ENCODE measurements at places on chromosomes 2 and 18.

DNA sequence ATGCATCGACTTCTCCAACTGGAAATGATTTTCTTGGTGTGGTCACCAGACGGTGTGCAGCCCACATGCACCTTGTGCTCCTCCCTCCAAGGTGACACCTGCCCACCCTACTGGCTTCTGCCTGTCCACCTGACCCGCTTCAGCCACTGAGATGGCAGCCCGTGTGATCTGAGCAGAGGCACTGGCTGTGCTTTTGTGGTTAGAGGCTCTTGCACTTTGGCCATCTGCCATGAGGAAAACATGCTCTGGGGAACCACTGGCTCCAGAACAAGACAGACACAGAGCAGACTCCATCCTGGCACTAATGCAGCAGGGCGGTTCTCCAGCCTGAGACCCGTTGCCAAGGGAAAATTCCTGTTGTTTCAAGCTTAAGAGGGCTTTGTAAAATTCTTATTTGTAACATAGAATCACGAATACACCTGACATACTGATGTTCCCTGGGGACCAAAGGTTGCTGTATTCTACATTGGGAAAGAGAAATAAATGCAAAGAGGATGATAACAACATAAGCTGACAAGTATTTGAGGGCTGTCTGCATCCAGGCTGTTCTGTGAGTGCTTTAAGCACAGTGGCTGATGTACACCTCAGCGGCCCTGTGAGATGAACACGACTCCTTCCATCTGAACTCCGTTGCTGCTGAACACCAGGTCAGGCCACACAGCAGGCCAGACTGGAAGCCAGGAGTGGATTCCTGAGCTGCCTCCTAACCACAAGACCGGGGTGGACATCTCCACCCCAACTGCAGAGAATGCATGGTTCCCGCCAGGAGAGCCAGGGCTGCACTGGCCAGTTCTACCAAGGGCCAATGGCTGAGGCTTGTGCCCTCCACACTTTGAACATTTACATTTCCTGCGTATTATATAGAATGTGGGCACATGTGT is 820.4 kb downstream of the GALR1 start:
- no peak for DNase-seq

GRCh38 chr18:6559296-6559695 is 144.6 kb upstream of the L3MBTL4 start:
- DNase-seq: no peak

- DNase-seq: no peak
Observed at GRCh38 chr2:29220506-29221270, 105.5 kb downstream of the CLIP4 start.

- DNase-seq: no peak
Observed at GRCh38 chr2:135664623-135665068, 77.0 kb upstream of the UBXN4 start.

GRCh38 chr2:84458551-84459017 is 496 bp downstream of the SUCLG1 start:
- DNase-seq: no peak

- DNase-seq: no peak
Observed at GRCh38 chr18:55088000-55088401, 128.7 kb upstream of the CCDC68 start.

DNA sequence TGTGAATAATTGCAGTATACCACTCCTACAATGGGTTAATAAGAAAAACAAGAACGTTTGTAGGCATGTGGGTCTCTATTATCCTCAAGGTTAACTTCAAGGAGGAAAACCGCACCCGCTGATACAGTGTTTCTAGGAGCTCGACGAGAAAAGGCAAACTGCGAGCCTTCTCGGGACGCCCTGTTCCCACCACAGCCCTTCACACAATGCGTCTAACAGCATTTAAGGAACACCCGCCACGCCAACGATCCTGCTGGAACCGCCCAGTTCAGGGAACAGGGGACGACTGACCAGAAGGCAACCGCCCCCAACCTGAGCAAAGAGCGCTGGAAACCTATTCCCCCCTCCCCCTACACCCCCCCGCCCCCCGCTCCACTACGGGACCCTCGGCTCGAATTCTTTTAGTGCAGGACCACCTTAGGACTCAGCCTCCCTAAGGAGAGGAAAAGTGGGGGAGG is 710 bp upstream of the TMSB10 start:
- DNase-seq: no peak

- DNase-seq: no peak
Observed at GRCh38 chr2:219426534-219427136, 8.0 kb upstream of the SPEG start.

DNA sequence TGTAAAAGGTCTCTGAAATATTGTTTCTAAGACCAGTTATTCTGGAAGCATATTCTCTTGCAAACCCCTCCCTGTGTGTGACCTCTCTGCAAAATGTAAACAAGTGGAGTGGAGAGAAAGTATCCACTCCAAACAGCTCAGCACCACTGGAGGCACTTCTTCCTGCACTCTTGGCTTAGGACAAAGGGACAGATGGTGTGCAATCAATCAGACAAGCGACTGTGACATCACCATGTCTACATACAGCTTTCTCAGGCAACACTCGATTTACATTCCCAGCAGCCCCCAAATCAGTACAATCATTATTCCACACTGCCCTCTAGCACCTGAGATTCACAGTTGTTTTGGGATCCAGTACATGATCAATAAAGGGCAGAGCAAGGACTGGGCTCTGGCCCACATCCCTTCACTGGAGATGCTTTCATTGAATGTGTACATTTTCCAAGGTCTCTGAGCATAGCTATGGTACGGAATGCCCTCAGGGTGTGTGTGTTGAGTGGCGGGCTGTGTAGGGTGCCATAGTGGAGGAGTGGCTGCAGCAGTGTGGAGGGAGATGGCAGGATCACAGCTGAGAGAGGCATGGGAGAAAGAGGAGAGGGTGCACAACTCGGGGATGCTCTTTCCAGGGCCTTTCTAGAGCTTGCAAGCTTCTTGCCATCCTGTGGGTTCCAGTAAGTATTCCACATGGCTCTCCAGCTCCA is 311.8 kb upstream of the ST6GAL2 start:
- no peak for DNase-seq

- DNase-seq: no peak
Observed at GRCh38 chr2:202514732-202515131, 120.0 kb upstream of the FAM117B start.

GRCh38 chr18:55327454-55327853 is 260.5 kb downstream of the TCF4 start:
- DNase-seq: no peak

- DNase-seq: no peak
Observed at GRCh38 chr2:159737917-159738296, 25.6 kb downstream of the MARCHF7 start.

GRCh38 chr2:19857100-19857499 is 44.7 kb downstream of the TTC32 start:
- DNase-seq: no peak

- DNase-seq: no peak
Observed at GRCh38 chr18:74163019-74163660, 14.8 kb downstream of the TIMM21 start.

- DNase-seq: no peak
Observed at GRCh38 chr18:61528961-61529360, 195.7 kb downstream of the CDH20 start.

DNA sequence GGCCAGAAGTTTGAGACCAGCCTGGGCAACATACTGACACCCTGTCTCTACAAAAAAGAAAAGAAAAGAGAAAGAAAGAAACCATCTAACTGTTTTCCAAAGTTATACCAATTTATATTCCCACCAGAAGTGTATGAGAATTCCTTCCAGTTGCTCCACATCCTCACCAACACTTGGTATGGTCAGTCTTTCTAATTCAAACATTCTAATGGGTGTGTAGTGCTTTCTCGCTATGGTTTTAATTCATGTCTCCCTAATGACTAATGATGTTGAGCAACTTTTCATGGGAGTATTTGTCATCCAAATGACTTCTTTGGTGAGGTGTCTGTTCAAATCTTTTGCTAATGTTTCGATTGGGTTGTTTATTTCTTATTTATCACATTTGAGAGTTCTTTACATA is 10.5 kb upstream of the B3GNT7 start:
- DNase-seq: no peak

GRCh38 chr2:178331474-178332432 is 119.2 kb downstream of the PRKRA start:
- DNase-seq: no peak

DNA sequence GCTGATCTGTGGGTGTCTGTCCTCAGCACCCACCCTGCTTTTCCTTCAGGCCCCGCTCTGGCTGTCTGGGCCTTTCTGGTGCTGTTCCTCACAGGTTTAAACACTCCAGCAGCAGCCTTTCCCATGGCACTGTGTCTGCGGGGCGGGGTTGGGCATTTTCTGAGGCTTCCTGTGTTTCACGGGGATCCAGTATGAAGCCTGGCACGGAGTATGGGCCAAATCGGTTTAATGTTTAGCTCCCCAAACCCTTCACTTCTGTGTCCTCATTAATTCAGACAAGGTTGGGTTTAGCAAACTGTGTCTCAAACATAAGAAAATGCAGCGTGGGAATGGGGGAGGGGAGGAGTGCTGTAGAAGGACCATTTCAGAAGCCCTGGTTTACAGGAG is 44.9 kb downstream of the HPCAL1 start:
- DNase-seq: no peak

DNA sequence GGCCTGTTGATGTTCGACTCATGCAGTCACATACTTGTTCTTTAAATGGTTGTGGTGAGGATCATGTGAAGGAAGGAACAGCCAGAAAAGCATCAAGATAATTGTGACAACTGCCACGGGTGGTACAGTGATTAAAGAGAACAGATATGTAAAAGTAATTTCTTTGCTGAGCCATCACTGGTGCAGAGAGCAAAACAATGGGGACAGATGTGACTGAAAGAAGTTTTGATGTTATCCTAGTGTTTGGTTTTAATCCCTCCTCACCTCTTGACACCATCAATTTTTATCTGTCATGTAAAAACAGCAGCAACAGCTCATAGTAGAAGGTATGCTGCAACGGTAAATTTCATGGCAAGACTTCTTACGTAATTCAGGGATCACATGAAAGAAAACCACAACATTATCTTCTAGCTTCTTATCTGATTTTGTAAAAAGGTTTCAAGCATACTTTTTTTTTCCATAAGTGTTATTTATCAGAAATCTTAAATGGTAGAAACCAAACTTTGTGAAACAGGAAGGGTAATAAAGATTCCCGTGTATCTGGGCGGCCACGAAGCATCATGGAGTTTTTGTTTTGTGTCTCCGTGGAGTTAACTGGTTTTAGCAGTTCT is 65.2 kb downstream of the PLCL1 start:
- no peak for DNase-seq

- DNase-seq: no peak
Observed at GRCh38 chr2:206797376-206797775, 32.0 kb downstream of the FASTKD2 start.

DNA sequence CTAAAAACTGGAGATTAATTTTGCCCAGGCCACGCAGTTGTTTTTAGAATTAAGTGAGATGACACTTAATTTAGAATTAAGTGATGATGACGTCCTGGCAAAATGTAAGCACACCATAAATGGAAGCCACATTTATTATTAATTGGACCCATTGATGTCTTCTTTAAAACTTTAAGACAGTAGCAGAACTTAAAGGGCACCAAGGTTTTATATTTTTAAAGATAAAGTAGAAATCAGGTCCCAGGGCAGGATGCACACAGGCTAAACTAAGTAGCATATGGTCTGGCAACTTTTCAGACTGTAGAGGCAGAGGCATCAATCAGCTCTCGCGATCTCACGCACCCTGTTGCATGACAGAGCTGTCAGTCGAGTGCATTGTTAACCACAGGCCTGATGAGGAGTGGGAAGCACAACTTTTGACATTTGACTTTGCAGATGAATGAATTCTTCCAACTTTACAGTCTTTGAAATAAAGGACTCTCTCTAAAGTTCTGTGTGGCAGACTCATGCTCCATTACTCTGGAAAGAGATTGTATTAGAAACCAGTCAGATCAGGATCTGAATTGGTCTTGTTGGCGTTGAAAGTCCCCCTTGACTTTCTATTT is 232.4 kb downstream of the CD226 start:
- DNase-seq: no peak

- no peak for DNase-seq
Observed at GRCh38 chr18:78884502-78884901, 95.1 kb upstream of the SALL3 start.

DNA sequence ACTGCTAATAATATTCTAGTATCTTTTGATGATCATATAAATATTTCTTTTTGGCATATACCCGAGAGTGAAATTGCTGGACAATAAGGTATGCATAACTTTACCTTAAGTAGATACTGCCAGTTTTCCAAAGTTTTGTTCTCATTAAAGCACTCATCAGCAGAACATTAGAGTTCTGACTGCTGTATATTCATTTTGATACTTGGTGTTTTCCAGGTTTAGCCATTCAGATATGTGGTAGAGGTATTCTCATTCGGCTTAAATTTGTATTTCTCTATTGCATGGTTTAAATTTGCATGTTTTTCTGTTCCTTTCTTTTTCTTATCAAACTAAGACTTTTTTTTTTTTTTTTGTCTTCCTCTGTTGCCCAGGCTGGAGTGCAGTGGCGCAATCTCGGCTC is 18.2 kb downstream of the CYBRD1 start:
- DNase-seq: no peak

DNA sequence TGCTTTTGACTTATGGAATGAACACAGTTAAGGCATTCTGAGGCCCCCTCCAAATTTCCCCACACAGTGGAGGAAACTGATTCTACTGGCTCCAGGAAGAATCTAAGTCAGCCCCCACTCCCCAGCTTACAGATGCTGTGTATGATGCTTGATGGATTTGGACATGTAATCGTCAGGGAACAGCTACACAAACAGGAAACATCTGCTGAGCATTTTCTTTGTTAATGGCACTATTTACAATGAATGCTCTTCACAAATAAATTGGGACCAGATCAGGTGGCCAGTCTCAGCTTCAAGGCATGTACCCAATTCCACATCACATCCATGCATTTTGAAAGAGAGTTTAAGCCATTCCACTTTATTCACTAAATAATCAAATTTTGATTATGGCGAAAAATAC is 562.3 kb downstream of the SOX11 start:
- no peak for DNase-seq

DNA sequence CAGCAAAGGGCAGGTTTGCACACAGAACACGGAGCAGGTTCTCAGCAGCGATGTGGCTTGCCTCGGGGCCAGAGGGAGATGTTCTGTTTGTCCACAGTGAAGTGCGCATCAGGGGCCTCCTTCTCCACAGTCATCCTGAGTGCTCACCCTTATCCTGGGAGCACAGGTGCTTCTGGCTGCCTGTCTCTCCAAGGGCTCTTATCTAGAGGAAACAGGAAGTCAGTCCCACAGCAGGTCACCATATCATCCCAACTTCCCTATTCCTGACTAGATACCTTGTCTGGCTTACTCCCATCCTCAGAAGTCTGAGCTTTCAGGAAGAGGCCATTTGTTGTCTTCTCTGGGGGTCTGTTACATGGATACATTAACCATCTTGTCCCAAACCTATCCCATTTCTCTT is at the start of gene CD207:
Gene CD207 (minus strand): TSS at position 174 of the 400 bp plus-strand sequence. CDS start 40 bp downstream, at position 134.
- DNase-seq: no peak

DNA sequence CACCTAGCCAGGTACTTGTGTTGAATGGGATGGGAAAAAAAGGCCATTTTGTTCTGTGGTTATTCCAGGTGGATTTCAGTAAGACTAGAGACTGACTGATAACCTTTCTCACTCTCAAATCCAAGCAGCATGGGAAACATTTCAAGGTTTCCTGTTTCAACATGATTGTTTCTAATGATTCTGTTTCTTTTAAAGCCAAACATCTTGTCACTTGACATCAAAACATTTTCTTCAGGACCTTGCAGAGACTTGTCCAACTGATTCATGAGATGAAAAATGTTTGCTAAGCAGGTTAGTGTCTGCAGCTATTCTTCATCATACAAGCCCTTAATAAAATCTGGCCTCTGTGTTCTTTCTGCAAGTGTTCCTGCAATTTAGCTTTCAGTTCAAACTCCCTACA is 456.5 kb upstream of the CWC22 start:
- no peak for DNase-seq

Measured in T-cell (primary cell).